ENCODE measurements at places on chromosomes 12 and 14.

GRCh38 chr12:45388545-45388944, 172.7 kb downstream of the ANO6 start:
- H3K4me3 ChIP-seq: no peak overlapping the region
- H3K36me3 ChIP-seq: peaks cover 55% of the 10 kb centered on the region
- no peak overlapping the region for H3K27ac ChIP-seq
- DNase-seq: no peak
- H3K4me1 ChIP-seq: no peaks in the 10 kb centered on the region
- H3K27me3 ChIP-seq: no peaks in the 10 kb centered on the region

GRCh38 chr14:29749829-29750228, 177.8 kb downstream of the PRKD1 start:
- H3K4me1 ChIP-seq: no peaks in the 10 kb centered on the region
- no peak for DNase-seq
- H3K27ac ChIP-seq: no peak overlapping the region
- no peaks in the 10 kb centered on the region for H3K27me3 ChIP-seq
- H3K36me3 ChIP-seq: no peaks in the 10 kb centered on the region

DNA sequence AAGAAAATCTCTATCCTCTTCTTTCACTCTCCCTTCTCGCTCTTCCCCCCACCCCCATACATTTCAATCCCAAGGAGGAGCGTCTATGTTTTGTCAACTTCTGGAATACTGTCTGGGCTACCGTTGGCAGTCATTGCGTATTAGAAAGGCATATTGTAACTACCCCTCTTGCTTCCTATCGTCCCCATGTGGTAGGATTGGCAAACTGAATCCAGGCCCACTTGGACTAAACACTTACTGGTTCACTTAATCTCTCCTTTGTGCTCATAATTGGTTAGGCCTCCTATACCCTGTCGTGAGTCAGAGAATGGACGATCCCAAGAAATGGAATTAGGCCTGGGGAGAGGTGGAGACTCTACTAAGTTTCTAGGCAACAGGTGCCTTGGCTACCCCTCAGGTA, 68.8 kb upstream of the SLC8A3 start:
- H3K36me3 ChIP-seq: no peaks in the 10 kb centered on the region
- no peak overlapping the region for H3K4me3 ChIP-seq
- peaks cover 52% of the 10 kb centered on the region for H3K27me3 ChIP-seq
- H3K27ac ChIP-seq: no peak overlapping the region

DNA sequence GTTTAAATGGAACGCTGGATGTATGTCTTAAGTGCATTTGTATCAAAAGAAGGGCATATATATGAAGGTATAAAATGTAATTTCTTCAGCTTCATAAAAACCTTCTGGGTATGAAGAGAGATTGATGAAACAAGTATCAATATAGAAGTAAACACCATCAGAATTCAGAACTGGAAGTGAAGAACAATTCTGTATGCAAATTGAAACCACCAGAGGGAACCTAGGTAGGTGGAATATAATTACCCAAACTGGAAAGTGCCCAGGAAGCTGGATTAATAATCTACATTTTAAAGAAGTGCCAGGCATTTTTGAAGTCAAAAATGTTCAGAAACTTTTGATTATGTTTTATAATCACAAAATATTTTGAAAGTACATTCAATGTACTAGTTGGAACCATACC, 336.2 kb upstream of the GARIN6 start:
- no peak overlapping the region for H3K27ac ChIP-seq
- no peaks in the 10 kb centered on the region for H3K4me1 ChIP-seq
- no peak for DNase-seq
- H3K27me3 ChIP-seq: no peaks in the 10 kb centered on the region
- no peak overlapping the region for H3K4me3 ChIP-seq

DNA sequence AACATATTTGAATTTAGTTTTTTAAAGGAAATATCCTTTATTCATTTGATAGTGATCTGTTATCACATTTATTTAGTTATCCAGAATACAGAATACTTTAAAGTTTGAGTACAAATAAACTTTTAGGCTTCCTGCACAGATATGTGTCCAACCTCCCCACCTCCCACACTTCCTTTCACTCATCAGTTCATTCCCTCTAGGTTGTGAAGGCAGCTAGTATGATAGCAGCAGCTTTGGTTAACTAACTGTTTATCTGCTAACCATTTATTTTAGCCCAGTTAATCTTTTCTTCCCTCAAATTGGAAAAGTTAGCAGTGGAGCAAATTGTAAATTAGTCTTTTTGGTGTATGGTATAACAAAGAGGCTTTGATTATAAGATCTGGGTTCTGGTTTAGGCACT, 35.7 kb downstream of the CNOT2 start:
- H3K4me3 ChIP-seq: no peak overlapping the region
- H3K4me1 ChIP-seq: no peaks in the 10 kb centered on the region
- DNase-seq: no peak
- H3K36me3 ChIP-seq: peaks cover 47% of the 10 kb centered on the region
- no peak overlapping the region for H3K27ac ChIP-seq

- DNase-seq: no peak
- no peaks in the 10 kb centered on the region for H3K4me1 ChIP-seq
- H3K36me3 ChIP-seq: no peaks in the 10 kb centered on the region
- H3K27me3 ChIP-seq: peaks cover 10% of the 10 kb centered on the region
Observed at GRCh38 chr14:59831121-59831730, 39.4 kb downstream of the RTN1 start.

DNA sequence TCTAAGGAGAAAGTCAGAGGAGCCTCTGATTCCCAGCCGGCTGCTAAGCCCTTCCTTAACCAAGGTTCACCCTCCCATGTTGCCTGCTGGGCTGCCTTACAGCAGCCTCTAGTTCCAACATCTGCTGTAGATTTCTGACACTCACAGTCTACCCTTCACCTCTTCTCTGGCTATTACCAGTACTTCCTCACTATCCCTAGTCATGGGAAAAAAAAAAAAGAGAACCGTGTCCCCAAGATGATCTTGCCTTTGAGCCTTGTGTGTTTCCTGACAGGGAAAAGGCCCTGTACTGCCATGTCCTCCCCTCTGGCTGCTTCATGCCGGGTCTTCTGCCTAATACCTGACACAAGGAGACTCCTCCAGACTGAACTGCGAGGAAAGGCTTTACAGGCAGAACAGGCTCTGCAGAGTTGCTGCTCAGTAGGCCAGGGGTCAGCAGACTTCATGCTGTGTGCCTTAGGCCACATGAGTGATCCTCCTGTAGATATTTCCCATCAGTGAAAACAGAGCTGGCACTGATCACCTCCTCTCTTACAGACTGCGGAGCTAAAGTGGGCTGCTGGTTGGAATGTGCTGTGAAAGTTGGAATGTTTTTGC, 46.8 kb downstream of the PRKCH start:
- H3K36me3 ChIP-seq: no peaks in the 10 kb centered on the region
- no peak for DNase-seq
- no peak overlapping the region for H3K4me3 ChIP-seq
- peaks cover 19% of the 10 kb centered on the region for H3K4me1 ChIP-seq
